Posterior cingulate gyrus (tissue), 11 donors: ENCODE measurements at places on chromosomes 11 and 22.

DNA sequence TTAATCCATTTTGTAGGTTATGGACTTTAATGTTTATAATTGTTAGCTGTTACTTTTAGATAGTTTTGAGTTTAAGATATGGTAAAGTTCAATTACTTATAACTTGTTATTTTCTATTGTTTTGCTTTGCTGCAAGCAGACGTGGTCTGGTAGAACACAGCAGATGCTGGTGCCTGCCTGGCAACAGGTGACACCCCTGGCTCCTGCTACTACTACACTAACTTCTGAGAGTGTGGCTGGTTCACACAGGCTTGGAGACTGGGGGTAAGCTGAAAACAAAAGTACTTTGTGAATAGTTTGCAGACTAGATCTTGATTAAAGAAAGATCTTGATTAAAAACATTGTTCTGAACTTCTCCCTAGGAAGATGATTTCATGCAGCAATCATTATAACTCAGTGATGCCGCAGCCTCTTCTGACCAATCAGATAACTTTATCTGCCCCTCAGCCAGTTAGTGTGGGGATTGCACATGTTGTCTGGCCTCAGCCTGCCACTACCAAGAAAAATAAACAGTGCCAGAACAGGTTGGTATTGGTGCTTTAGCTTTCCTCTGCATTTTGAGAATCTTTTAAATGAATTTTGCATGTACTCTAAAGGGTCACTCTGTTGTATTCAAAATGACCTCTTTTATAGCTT lies 90.4 kb downstream of the HIPK3 start:
- DNase-seq, result no peak

GRCh38 chr11:67700548-67701262 lies 26.3 kb upstream of the ALDH3B2 start:
- no peak for DNase-seq

- peak; percentile 7 for DNase-seq
Measured at GRCh38 chr11:125382822-125383221, 113.2 kb downstream of the FEZ1 start.

GRCh38 chr11:67023957-67024353 lies 1.0 kb downstream of the SYT12 start:
- DNase-seq, result no peak

DNA sequence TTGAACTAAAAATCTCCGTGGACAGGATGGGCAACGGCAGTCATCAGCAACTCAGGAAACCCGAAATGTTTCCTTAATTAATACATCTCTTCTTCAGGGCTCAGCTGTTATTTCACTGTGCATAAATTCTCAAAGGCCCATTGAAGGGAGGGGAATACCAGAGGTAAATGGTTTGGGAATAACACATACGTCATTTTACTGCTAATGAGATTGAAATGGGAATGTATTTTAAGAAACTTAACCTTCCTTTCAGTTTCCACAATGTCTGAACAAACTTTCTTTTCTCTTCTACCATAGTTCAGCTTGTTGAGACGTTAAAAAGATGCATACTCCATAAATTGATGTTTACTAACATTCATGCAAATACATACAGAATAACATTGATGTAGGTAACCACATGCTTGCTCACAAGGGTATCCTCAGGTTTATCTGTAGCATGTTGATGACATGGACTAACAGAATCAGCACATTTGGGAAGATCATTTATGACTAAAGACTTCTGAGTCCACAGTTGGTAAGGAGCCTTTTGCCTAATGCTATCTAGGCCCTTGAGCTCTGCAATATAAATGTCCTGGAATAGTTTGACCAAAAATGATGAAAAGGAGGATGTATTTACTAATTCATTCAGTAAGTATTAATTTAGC lies 7.7 kb upstream of the PRRG4 start:
- DNase-seq, result no peak

- DNase-seq, result peak; percentile 76
Measured at GRCh38 chr11:69211540-69211919, 55.8 kb downstream of the SMIM38 start.

- no peak for DNase-seq
Measured at GRCh38 chr11:86174101-86175046, 70.2 kb upstream of the EED start.

GRCh38 chr22:31441652-31442051 lies 42.2 kb downstream of the DRG1 start:
- DNase-seq, result no peak

- DNase-seq, result no peak
Measured at GRCh38 chr11:109590782-109591181, 168.8 kb downstream of the C11orf87 start.

- no peak for DNase-seq
Measured at GRCh38 chr11:86876716-86877234, 76.4 kb downstream of the PRSS23 start.

DNA sequence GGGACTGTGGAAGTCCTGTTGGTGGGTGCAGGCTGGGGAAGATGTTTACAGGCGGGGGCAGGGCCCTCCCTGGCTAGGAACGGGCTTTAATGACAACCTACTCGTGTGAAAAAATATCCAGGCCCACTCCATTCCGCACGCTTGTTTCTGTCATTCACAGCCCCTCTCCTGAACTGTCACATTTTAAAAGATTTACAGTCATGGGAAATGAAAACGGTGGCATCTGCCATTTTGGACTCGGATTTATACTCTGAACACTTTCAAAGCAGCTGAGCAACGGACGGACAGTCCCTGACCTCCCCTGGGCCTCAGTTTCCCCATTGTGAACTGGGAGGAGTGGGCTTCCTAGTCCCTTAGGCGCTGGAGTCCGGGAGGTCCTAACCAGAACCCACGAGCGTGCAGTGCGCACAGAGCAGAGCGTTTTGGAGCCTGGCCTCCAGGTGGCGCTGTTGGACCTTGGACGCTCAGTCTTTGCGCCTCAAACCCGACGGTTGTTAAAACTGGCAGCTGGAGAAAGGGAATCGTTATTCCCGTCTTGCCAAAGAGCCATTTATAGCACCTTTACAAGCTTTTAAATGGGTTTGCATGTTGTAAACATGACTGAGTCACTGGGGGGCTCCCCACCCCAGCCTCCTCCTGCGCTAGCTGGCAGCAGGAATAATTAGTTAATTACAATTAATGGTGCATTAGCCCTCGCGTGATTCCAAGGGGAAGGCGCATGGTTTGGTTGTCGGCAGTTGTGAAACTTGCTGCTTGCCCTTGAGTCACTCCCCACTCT lies 75.3 kb downstream of the FBLN1 start:
- DNase-seq, result peak; percentile 88

- DNase-seq, result no peak
Measured at GRCh38 chr11:73177380-73177777, 35.3 kb upstream of the FCHSD2 start.

DNA sequence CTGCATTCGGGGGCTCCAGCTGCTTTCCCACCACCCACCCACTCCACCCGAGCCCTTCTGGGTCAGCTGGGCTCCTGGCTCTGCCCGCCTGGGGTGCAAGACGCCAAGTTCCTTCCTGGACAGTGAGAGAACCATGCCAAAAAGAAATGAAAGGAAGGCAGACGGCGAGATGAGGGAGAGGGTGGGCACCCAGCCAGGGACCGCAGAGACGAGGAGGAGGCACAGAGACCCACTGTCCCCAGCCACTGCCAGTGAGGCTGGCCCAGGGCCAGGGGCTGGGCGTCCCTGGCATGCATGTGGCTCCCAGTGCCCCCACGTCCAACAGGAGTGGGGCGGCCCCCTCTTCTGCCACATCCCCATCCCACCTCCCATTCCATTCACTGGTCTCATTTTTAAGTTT lies 10.8 kb upstream of the CD81 start:
- DNase-seq, result peak; percentile 45

- no peak for DNase-seq
Measured at GRCh38 chr11:66218846-66219620, 49.4 kb upstream of the RAB1B start.

- no peak for DNase-seq
Measured at GRCh38 chr11:46953093-46953492, 16.5 kb downstream of the CSTPP1 start.

DNA sequence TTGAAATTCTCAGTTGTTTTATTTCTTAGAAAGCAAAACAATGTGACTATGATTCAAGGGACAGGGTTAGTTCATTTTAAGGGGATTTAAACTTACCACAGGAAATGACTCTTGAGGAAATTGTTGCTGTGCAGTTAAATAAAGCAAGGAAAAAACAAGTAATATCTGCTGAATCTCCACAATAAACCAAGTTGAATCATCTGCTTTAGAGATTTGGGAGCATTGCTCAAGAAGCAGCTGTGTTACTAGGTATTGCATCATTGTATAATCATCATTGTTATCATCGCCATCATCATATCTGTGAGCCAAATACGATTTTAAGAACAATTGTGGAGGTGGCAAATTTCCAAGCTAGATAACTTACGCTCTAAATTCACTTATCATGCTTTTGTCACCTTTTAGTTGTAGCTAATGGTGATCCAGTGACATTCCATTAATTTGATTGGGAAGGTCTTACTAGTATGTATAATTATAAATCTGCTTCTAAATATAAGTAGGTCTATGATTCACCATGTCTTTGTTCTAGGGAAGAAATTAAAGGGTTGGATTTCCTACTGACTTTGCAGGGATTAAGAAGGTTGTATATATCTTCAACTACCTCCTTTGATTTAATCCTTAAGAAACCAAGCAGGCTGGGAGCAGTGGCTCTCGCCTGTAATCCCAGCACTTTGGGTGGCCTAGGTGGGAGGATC lies 19.9 kb downstream of the MMP10 start:
- DNase-seq, result no peak

DNA sequence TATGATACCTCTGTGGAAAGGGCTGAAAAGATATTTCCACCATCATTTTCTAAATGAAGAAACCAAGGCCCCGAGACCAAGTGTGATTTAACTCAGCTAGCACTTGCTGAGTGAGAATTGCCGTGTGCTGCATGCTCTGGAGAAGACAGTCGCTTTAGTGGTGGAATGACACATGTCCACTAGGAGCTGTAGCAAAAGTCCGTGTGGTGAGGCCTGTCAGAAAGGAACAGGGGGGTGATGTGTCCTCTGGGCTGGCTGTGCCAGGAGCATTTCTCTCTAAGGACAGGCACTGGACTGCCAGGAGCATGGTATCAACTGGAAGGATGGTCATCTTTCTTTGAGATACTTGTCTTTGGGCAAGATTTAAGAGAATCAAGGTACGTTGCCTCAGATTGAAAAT lies 72.8 kb downstream of the ATXN10 start:
- DNase-seq, result no peak
